Stimulated activated CD4-positive, alpha-beta T cell treated with anti-CD3 and anti-CD28 coated beads, Interleukin-4, amount 100 ng/mL, for 4 hours (primary cell): ENCODE measurements at places on chromosomes 4 and X.

DNA sequence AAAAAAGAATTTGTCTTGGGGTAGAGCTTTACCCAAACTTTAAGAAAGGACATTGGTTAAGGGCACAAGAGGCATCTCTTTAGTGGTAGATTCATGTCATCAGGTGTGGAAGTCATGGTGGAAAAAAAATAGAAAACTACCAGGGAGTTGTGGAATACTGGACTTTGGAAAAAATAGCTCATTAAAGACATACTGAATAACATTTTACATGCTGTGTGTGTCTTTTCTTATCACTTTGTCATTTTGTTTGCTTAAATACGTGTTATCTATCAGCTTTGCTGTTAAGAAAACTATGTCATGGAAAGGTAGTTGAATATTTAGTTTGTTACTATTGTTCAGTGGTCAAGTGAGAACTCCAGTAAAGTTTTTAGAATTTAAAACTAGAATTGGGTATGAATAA lies 147.0 kb downstream of the CCSER1 start:
- DNase-seq = no peak

- no peak for DNase-seq
Observed at GRCh38 chr4:6499238-6499600, 26.8 kb upstream of the PPP2R2C start.

GRCh38 chr4:84530871-84531270 lies 31.8 kb upstream of the NKX6-1 start:
- no peak for DNase-seq

GRCh38 chr4:76206222-76206942 lies 7.2 kb downstream of the SCARB2 start:
- no peak for DNase-seq

DNA sequence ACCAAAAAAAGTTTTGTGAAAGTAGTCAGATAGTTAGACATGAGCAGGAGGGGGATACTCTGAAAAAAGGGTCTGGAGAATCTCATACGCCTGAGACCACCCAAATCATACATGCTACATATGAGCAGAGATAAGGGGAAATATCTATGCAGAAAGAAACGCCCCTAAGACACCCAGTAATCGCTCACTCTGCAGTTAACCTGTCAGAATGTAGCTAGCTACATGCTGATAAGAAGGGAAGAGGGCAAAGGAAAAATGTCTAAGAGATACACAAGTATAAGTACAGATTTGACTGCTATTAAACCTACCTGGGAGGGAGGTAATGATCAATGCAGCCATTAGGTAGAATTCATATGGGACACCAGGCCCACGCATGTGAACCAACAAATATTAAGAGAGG lies 1159.5 kb upstream of the PCDH10 start:
- no peak for DNase-seq

GRCh38 chr4:69775321-69775867 lies 15.0 kb upstream of the SULT1B1 start:
- no peak for DNase-seq

- DNase-seq = no peak
Observed at GRCh38 chrX:135213200-135213844, 38.5 kb upstream of the ETDA start.

GRCh38 chrX:116417214-116417613 lies 19.2 kb upstream of the SLC6A14 start:
- no peak for DNase-seq

DNA sequence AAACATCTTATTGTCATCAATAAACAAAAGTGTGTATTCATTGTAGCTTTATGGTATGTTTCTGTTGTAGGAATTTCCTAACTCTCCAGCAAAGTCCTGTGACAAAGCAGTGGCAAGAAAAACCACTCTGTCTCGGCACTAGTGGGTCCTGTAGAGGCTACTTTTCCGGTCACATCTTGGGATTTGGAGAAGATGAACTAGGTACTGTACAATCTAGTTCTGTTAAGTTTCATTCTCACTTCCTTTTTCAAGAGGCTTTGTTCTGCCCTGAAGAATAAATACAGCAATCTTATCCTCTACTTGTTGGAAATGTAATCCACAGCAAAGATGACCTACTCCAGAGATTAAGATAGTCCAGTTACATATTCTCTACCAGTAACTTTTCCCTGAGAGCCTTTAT lies 69.3 kb downstream of the HHIP start:
- no peak for DNase-seq

GRCh38 chr4:58749206-58749605 lies 1639.0 kb upstream of the IGFBP7 start:
- DNase-seq = no peak

GRCh38 chrX:27679281-27679680 lies 89.1 kb downstream of the DCAF8L2 start:
- DNase-seq = no peak

DNA sequence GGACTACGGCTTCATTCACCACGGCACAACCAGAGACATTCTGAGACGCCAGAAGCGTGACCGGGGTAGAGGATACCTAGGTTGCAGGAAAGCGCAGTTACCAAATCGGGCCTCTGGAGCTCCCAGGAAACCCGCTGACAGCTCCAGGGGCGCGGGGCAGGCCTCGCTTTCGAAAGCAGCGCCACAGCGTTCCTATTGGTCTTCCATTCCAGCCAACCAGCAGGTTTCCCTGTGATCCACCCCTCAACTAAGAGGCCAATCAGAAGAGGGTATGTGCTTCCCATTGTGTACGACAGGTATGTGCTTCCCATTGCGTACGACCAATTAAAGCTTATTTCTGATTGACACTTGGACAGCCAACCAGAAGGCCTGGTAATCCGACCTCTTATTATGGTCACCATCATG lies 14.9 kb downstream of the SNX12 start:
- DNase-seq = no peak

DNA sequence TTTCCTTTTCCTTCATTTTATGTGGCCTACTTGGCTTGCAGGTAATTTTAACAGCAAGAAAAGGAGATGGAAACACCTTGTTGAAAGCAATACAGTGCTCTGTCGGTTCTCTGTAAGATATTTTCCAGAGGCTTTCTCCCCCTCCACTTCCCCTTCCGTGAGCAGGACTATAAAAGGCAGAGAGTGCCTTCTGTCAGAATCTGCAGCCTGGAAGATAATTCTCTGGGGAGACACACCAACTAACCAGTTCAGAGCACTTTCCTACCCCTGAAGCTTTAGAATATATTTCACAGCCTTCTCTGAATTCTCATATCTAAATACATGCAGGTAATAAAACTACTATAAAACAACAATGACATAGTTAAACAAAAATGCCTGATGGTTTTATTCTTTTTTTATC lies 141.1 kb downstream of the IDS start:
- no peak for DNase-seq

DNA sequence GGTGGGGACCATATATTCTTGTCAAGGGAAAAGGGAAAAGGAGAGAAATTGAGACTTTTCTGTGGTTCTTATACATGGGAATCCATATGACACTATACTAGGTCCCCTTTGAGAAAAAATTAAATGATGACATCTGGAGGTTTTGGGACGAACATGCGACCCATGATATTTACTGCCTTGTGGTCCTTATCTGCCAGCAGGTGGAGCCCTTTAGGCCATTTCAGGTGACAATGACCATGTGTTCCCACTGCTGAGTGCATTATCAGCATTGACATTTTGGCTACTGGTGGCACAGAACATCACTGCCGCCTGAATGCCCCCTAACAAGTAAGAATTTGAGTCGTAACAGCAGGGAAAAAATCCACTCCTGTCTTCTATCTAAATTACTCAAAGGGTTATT lies 843.4 kb downstream of the FSTL5 start:
- DNase-seq = no peak

GRCh38 chr4:168082379-168082778 lies 10.0 kb upstream of the ANXA10 start:
- DNase-seq = no peak

DNA sequence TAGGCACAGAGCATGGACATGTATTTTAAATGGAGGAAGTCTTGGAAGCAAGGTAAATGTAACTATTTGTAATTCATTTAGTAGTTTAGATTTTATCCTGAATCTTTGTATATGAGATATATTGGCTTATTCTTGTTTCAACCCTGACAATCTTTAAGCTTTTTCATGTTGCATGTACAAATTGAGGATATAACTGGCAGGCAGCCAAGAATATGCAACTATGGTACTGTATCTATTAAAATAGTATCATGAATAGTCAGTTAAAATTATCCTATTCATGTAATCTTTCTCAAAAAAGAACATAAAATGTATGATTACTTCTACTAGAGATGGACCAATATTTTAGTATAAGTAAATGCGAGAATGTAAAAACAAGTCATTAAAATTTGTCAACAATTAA lies 1141.5 kb downstream of the PCDH18 start:
- no peak for DNase-seq

DNA sequence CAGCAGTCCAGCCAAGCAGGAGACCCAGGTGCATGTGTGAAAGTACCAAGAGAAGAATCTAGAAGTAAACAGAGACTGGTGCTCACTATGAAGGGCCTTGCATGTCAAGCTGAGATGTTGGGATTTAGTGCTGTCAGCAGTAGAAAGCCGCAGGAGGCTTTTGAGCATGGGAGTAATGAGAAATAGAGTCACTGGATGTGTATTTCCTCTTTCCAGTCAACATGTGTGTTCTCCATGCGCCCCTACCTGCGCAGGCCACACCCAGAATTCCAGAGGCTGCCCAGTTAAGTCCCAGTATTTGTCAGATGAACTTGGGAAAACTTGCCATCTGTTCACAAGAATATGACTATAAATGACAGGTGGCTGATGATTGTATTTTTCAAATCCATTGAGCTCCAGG lies 4.5 kb upstream of the MAMLD1 start:
- no peak for DNase-seq

GRCh38 chr4:2048831-2049230 lies 10.3 kb upstream of the NAT8L start:
- no peak for DNase-seq

GRCh38 chrX:20067709-20068561 lies 48.8 kb downstream of the MAP7D2 start:
- DNase-seq = no peak

DNA sequence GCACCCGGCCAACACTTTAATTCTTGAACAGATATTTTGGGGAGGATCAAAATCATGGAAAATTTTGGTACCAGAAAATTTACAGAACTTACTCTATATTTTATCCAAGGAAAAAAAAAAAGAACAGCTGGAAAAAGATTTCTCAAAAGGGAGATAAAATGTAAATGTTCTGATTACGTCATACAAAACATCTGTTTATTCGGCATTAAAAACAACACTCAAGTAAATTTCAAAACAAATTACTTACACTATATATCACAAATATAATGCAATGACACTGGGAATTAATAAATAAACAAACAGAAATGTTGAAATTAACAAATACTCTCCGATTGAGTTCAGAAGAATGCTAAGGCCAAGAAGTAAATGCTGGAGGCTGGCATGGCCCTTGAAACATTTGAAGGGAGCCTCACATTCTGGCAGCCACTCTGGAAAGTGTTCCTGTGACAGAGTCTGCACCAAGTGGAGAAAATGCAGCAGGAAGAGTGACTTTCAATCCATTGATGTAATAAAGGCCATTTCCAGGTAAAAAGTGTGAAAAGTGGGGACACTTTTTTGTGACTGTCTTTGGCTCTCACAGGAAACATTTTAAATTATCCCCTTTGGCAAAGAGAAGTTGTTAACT lies 486.0 kb upstream of the CTSO start:
- DNase-seq = no peak

- no peak for DNase-seq
Observed at GRCh38 chr4:103996064-103996463, 276.3 kb upstream of the TACR3 start.

GRCh38 chr4:99024481-99025275 lies 29.2 kb downstream of the METAP1 start:
- no peak for DNase-seq

GRCh38 chr4:38242101-38242500 lies 281.9 kb downstream of the PTTG2 start:
- no peak for DNase-seq

GRCh38 chrX:49995107-49995731 lies 72.8 kb downstream of the CLCN5 start:
- DNase-seq = no peak

DNA sequence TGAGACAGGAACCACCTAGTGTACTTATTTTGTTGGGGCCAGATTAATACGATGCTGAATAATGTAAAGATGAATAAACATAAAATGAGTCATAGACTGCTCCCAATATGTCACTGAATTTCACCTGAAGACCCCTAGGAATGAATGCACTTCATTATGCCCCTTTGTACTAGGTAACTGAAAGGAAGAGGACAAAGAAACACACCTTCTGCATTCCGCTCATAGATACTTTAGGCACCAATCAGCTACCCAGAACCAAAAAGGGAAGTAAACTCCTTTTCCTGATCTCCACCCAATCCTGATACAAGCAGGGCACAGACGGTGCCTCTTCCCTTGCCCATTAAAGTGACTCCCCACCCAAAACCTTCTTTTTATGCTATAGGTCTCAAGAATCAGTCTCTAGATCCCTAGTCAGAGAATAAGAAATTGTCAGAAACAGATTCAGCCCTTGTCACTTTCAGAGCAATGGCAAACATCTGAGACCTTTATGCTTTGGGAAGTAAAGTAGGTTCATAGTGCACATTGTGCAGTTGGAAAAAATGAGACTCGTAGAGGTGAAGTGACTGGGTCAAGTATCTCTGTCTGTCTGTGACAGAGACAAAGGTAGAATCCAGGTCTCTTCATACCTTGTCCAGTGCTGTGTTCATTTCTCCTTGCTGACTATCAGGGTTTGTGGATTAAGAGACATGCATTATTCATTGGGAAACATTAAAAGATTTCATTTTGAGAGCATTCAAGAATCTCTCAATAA lies 2.3 kb downstream of the GPR174 start:
- no peak for DNase-seq

- no peak for DNase-seq
Observed at GRCh38 chrX:154353172-154353843, 21.1 kb downstream of the FLNA start.

DNA sequence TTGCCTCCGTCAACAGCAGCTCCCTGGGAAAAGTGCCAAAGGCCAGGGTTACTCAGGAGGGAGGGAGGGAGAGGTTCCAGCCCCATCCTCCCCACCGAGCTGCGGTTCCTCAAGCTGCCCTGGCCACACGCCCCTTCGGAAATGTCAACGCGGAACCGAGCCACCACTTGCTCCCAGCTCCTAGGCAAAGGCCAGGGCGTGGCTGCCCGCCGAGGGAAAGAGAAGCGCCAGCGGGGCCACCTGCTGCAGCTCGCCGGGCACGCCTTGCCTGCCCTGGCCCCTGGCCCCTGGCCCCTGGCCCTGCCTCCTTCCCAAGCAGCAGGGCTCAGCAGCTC lies 15.3 kb downstream of the SLC6A8 start:
- no peak for DNase-seq

- no peak for DNase-seq
Observed at GRCh38 chr4:64857815-64858214, 448.6 kb upstream of the TECRL start.

- no peak for DNase-seq
Observed at GRCh38 chrX:68079961-68080360, 353.3 kb downstream of the OPHN1 start.

- DNase-seq = no peak
Observed at GRCh38 chr4:112771-113170, 11.5 kb upstream of the ZNF718 start.

- DNase-seq = no peak
Observed at GRCh38 chrX:53685711-53686110, 808 bp downstream of the HUWE1 start.
